ENCODE measurements at places on chromosomes 1 and 21. TPM values are rescaled to one million over a fixed set of nuclear protein-coding genes. Genes with fewer than 3 reads are reported as not detected.
A peak's percentile ranks its signal among the peaks of the same experiment; 100 is the strongest.

GRCh38 chr1:111989531-111990025 is at the start of gene KCND3:
Gene KCND3, minus strand, starts transcription at chr1:111989668.
- DNase-seq: peak; percentile 67

- no peak for DNase-seq
Observed at GRCh38 chr1:234570329-234571120, 39.5 kb downstream of the IRF2BP2 start.

DNA sequence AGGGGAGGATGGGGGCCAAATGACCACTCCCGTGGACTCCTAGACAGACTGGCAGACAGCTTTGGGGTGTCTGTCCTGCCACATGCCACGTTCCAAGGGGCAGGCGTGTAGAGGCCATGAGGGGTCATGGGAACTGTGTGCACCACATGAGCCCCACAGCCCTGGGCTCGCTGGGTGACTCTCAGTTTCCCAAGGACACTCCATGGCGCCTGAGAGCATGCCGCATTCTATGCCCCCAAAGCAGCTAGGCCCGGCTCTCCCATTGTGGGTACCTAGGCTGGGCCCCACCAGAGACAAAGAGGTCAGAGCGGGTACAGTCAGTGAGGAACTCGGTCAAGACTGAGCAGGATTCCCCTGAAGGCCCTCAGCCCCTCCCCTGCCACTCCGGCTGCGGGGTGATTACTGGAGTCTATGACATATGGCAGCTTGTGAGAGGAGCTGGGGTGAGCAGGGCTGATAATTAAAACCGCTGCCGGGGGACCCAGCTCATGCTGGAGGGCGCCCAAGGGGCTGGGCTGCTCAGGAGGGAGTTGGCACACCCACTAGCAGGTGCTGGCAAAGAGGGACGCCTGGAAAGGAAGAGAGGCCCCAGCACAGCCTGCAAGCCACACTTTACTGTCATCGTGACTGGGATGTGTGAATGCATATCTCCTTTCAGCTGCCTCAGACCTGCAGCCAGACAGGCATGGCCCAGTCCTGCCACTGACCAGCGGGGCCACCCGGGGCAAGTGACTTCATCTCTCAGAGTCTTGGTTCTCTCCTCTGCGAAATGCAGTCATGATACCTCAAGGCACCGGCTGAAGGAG is 8.4 kb downstream of the LRP8 start:
- no peak for DNase-seq

DNA sequence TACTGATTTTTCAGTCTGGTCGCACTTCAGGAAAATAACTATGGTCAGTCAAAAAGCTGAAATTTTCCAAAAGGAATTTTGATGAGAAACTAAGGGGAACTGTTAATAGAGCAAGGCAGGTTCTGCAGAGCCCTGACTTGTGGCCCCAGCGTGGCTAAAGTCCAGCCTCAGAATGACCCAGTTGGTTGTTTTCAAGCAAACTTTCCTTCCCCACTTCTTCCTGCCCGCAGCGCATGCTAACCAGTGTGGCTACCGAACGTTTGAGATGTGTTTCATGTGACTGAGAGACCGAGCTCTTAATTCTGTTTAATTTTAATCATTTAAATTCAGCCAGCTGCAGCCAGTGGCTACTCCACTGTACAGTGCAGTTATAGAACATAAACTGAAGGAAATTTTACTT is 6.2 kb upstream of the IL10RB start:
- no peak for DNase-seq

- DNase-seq: no peak
Observed at GRCh38 chr1:113391649-113392271, 1.4 kb downstream of the MAGI3 start.

DNA sequence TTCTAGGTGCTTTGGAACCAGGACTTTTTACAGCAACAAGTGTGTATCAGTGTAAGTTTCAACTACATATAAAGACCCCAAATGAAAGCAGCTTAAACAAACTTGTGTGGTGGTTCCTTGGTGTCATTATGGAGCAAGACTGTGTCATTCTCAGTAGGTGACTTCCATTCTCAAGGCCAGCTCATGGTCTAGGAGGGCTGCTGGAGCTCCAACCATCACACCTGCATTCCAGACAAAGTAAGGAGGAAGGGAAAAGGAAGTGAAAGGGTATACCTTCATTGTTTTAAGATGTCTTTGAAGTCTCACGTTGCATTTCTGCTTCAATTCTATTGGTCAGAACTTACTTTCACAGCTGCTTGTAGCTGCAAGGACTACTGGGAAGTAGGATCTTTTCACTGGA is 188.6 kb downstream of the C1orf94 start:
- no peak for DNase-seq

Gene TLCD4
- polyA plus RNA-seq: 1.7 TPM

Gene FCAMR
- not detected for polyA plus RNA-seq

Gene FAM72B
- polyA plus RNA-seq: 12.5 TPM

Gene KRTAP12-2
- polyA plus RNA-seq: not detected

Gene LCE6A
- not detected for polyA plus RNA-seq

Gene RHD
- not detected for polyA plus RNA-seq
